Omental fat pad (tissue), 4 donors: ENCODE measurements at places on chromosomes 4 and X. TPM values are rescaled to one million over a fixed set of nuclear protein-coding genes. Genes with fewer than 3 reads are reported as not detected.

DNA sequence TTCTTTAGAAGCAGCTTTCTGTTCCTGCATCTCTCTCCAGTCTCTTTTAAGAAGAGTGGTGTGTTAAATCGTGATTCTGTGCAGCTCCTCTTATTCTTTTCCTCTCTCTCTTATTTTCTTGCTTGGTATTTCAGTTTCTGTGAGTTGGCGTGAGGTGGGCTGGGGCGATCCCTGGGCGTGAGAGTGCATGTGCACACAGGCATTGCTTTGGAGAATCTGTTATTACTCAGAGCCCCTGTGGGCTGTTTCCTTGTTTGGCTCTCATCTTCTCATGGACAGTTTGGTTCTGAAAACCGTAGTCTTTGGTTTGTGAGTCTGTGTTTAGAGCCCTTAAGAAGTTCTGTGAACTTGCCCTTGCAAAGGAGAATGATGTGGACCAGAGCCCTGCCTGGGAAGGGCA, 97.2 kb upstream of the CLNK start:
- DNase-seq = no peak

- no peak for DNase-seq
These were observed 47.9 kb downstream of the STARD8 start for GRCh38 chrX:68695206-68695845.

Gene DUX4
- not detected for total RNA-seq

Gene ATP8A1
- total RNA-seq = 14.0 TPM

Gene SYNPO2
- total RNA-seq = 48.7 TPM
